ENCODE measurements at places on chromosomes 5 and 9.

DNA sequence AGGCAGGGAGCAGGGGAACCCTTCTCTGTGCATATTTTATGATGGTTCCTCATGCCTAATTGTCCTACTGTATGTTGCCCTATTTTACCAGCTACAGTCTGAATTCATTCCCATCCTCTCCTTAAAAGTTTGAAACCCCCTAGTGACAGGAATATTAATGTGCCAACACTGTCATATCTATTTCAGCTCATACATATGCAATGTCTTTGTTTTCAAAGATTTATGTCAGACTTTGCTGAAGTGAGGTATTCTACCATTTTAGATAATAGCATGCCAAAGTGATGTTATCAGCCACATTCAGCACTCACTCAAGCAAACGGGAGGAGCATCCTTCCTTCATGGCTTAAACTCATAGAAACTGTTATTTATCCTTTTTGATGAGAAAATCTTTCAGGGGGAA lies 696.5 kb downstream of the NR2F1-AS1 start:
- no peak for DNase-seq

GRCh38 chr9:113705928-113706519 lies 170.1 kb upstream of the ZNF618 start:
- DNase-seq = no peak

GRCh38 chr9:125701351-125701750 lies 5.7 kb downstream of the MAPKAP1 start:
- DNase-seq = no peak

DNA sequence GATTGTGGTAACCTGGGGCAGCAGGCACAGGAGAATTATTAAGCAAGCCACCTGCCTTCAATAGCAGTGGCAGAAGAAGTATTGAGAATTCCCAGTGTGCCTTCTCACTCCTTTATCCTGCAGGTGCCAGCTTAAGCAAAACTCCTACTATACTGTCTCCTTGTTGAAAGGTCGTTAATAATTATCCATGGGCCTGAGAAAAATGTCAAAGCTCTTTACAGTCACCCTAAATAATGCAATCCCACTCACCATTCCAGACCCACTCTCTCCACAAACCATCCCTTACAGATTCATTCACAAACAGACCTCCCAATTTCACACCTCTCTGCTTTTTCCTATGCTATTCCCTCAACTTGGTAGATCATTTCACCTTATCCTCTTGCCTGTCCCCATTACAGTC lies 161.5 kb upstream of the TRIM32 start:
- no peak for DNase-seq

- DNase-seq = no peak
Measured at GRCh38 chr9:129989740-129990139, 53.2 kb downstream of the FNBP1 start.

GRCh38 chr5:116738239-116738614 lies 163.6 kb upstream of the SEMA6A start:
- no peak for DNase-seq

DNA sequence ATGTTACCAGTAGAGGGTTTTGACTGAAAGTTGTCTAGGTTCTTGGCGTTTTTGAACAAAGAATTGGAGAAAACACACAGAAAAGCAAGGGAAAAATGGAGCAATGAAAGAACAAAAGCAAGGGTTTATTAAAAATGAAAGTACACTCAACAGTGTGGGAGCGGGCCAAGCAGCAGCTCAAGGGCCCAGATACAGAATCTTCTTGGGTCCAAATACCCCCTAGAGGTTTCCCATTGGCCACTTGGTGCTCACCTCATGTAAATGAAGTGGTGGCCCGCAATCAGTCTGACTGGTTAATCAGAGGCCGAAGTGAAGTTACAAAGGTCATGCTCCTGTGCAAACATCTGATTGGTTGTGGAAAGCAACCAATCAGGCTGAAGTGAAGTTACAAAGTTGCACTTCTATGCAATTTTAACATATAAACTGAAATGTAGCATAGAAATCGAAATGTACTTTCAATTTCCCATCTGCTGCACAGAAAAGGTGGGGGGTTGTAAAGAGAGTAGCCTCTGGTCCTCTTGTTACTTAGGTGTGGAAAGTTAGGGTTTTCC lies 1.9 kb upstream of the GM2A start:
- no peak for DNase-seq

- DNase-seq = no peak
Measured at GRCh38 chr9:25513509-25514033, 164.7 kb downstream of the TUSC1 start.

DNA sequence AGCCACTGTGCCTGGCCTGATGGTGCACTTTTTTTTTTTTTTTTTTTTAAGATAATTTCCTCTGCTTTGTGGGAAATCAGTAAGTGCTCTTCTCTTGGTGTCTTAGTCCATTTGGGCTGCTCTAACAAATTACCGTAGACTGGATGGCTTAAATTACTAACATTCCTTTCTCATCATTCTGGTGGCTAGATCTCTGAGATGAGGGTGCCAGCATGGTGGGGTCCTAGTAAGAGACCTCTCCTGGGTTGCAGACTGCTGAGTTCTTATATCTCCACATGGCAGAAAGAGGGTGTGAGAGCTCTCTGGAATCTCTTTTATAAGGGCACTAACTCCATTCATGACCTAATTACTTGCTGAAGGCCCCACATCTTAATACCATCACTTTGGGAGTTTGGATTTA lies 133.9 kb upstream of the ANKRD55 start:
- no peak for DNase-seq

GRCh38 chr5:177035976-177036375 lies 13.5 kb downstream of the ZNF346 start:
- no peak for DNase-seq

DNA sequence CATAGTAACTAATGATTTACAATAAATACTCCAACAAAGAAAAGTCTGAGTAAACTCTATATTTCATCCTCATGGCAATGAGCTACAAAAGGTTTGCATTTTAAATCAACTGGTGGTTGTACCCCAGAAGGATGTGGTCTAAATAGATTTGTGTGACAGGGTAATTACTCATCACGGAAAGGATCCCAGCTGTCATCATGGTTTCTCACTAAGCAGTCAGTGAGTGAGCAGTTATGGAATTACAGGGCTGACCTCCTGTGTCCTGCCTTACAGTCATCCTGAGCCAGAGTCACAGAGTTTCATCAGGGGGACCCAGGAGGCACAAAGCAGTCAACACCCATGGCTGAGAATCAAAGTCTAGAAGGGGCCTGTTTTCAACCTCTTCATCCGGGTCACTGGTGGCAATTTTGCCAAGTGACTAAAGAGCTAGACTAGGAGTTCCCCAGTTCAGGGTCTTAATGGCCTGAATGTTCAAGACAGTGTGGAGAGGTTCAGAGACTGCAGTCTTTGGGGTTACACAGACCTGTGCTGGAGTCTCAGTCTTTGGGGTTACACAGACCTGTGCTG lies 210.7 kb upstream of the SLC24A2 start:
- no peak for DNase-seq

DNA sequence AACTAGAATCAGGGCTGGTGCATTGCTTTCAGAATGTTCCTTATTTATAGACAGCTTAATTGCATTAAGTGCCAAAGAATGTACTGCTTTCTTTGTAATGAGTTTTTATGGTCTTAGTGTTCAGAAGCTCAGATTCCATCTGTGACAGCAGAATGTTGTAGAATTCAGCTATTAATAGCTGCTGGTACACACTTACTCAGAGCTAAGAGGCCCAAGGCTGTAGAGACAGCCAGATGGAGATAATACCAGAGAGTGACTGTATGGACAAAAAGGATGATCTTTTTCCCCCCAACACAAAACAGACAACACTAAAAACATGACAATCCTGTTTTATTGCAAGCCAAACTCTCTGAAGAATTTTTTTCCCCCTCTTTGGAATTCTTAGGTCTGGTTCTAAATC lies 50.2 kb downstream of the PPP2R2B start:
- no peak for DNase-seq

DNA sequence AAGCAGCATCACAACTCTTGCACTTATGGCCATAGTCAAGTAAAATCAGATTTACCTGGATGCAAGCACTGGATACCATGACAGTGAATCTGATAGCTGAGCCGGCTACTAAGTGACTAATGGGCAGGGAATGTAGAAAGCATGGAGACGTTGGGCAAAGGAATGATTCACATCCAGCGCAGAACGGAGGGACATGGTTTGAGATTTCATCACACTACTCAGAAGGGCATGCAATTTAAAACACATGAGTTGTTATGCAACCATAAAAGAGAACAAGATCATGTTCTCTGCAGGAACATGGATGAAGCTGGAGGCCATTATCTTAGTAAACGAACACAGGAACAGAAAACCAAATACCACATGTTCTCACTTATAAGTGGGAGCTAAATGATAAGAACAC lies 169.1 kb upstream of the PIK3R1 start:
- DNase-seq = peak; percentile 51

GRCh38 chr5:22329683-22330082 lies 523.5 kb downstream of the CDH12 start:
- no peak for DNase-seq

DNA sequence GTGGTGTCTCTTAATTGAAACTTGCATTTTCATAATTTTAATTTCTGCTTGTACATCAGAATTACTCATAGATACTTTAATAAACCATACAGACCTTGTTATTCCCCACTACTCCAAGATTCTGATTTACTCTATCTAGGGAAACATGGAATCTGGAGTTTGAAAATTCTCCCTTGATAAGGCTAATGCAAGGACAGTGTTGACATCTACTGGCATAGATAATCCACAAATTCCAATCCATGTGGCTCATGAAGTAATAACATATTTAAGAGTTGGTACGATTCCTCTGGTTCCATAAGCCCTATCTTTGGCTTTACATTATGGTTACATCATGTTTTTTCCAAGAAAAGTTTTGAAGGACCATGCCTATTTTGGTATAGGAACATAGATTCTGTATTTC lies 759.2 kb downstream of the TLR4 start:
- no peak for DNase-seq

- DNase-seq = no peak
Measured at GRCh38 chr9:35172878-35173277, 11.1 kb downstream of the UNC13B start.

DNA sequence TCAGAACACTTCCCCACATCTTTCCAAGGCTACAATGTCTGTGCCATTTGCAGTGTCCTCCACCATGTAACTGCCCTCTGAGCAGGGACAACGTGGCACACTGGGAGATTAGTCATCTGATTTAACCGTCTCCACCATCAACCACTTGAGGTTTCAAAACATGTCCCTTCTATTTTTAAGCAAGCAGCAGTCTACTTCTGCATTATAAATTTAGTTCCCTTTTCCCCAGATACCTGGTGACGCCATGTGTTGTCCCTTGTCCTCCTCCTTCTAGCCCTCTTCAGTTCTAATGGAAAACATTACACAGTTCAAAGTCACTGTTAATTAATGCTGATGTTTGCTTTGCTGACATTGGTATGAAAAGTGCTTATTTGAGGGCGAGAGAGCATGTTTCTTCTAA lies 52.8 kb downstream of the ATP10B start:
- peak; percentile 32 for DNase-seq

- DNase-seq = no peak
Measured at GRCh38 chr5:134749415-134749814, 9.2 kb upstream of the DDX46 start.

DNA sequence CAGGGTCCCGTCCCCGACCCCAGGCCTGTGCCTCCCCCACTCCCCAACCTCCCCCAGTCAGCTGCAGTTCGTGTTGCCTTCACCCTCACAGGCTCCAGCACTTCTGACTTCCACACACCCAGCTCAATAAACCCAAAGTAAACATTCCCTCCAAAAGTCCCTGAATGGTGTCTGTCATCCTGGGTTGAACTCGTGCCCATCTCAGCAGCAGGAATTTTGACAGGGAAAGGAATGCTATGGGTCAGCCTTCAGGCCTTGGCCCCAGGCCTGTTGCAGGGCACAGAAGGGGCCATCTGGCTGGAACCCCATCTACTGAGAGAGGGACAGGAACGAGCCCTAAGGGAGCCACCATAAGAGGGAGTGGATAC lies 29.6 kb upstream of the CNOT6 start:
- no peak for DNase-seq

GRCh38 chr9:21789541-21790037 lies 12.8 kb upstream of the MTAP start:
- DNase-seq = peak; percentile 70

- DNase-seq = no peak
Measured at GRCh38 chr5:40774623-40775022, 18.9 kb upstream of the TTC33 start.

GRCh38 chr9:135220601-135221575 lies 133.4 kb downstream of the OLFM1 start:
- peak; percentile 14 for DNase-seq

DNA sequence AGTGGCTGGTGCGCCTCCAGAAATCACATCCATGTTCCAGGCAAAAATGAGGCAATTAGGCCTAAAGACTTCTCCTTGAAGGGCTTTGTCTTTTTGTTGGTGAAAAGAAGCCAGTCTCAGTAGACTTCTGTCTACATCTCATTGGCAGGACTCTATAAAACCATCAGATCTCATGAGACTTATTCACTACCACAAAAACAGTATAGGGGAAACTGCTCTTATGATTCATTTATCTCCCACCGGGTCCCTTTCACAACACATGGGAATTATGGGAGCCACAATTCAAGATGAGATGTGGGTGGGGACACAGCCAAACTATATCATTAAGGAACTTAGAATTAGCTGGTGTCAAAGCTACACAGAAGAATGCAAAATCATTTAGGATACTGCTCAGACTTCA lies 77.7 kb upstream of the SNX2 start:
- no peak for DNase-seq

DNA sequence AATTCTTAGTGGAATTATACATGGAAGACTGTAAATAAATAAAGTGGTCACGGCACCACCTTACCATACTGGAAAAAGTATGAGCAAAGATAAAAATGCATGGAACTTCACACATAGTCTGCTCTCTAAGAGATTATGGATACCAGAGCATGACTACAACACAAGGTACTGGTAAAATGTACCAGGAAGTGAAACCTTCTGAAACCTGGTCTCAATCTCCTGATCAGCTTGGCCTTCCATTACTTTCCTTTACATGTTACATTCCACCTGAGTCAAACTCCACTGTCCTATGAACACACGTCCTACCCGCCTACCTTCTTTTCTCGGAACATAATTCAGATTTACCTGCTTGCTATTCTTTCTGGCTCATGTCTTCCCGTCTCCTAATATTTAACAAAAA lies 15.9 kb downstream of the PTAR1 start:
- no peak for DNase-seq

DNA sequence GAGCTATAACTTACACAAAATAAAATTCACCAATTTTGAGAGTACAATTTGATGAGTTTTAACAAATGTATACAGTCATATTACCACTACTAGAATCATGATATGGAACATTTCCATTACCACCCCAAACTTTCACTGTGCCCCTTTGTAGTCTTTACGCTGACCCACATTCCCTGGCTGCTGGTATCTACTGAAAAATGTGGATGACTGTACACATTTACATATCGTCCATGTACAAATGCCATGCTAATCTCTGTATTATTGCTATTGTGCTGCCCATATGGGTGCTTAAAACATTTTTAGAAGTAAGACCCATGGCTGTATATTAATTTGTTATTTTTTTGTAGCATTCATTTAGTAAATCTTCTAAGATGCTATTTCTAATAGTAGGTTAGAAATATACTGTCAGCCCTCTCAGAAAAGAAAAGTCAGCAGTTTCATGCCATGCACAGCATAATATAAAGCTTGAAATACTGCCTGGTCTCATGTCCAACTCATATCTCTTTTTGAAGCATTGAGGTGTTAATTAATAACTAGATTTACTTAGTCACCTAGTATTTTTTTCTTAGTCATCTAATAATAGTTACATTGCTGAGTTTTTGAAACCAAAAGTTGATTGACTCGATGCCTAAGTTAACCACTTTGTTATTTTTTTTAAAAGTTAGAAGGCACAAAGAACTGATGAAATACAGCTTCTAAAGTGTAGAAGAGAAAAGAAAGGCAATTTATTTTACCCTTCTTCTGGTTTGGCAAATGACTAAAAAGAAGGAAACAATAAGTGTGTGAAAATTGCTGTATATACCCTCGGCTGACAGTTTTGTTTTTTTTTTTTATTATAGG lies 188.3 kb upstream of the MEF2C start:
- DNase-seq = no peak

Data from CD4-positive, alpha-beta T cell treated with Interleukin-15 for 1 hour (primary cell).